ENCODE measurements at places on chromosomes 4 and X.

DNA sequence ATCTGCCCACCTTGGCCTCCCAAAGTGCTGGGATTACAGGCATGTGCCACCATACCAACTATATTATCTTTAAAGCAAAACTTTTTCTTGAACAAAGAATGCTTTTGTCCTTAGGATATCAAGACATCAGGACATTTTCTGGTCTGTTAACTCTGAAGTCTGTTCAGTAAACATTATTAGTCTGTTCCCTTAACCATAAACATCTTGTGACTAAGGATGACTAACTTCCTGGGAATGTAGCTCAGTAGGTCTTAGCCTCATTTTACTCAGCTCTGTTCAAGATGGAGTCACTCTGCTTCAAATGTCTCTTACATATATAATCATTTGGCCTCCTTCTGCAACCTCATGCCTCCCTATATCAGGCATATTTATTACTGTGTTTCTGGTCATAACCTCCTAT lies 122.9 kb downstream of the UBE2NL start:
- no peak for DNase-seq

DNA sequence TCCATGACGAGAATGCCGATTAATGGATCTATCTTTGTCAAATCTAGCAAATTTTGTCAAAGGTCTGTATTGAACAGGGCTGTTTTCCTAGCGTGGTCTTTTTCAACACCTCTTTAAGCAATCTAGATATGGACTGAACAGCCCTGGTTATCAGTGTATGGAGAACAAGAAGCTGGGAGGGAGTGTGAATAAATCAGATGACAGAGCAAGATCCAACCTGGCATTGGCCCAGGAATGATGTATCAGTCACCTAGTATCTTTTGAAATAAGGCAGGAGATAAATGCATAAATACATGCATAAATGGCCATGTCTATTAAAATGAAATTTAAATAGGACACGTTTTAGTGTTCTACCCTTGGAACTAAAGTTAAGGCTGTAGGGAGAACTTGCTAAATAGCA lies 15.7 kb upstream of the AP1S2 start:
- no peak for DNase-seq

DNA sequence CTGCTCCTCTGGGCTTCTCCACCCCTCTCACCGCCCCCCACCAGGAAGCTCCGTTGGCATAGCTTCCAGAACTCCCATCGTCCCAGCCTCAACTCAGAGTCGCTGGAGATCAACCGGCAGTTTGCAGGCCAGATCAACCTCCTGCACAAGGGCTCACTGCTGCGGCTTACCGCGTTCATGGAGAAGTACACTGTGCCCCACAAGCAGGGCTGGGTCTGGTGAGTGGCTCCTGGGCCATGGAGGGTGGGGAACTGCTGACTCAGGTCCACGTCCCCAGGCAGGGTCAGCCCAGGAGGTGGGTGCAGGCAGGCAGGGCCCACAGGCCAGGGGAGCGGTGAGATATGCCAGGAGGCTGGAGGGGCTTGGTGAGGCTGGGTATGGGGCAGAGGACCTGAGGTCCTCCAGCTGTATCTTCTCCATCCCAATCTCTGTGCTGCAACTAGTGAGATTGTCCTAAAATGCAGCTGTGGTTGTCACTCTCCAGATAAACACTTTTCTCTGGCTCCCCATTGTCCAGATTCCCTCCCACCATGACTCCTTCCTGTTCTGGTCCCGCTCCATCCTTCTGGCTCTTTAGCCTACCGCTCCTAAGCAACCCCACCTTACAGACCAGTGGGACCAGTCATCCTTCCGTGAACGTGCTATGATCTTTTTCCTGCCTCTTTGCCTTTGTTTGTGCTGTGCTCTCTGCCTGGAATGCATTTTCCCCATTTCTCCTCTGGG lies 71.9 kb downstream of the STARD8 start:
- no peak for DNase-seq

DNA sequence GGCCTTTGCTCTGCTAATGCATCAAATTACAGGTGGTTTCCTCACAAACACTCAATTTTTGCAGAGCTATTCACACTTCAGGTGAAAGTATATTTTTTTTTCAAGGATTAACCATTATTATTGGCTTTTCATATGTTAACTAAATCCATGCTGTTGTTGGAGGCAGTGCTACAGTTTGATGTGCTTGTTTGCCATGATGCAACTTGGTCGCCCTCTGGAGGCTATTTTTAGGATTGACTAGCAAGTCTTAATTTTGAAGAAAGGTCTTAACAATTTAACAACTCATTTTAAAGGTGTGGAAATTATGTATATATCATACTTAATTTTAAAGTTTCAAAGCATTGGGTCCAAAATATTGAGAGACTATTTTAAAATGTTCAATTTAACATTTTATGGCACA lies 168.8 kb upstream of the FAM47A start:
- no peak for DNase-seq

DNA sequence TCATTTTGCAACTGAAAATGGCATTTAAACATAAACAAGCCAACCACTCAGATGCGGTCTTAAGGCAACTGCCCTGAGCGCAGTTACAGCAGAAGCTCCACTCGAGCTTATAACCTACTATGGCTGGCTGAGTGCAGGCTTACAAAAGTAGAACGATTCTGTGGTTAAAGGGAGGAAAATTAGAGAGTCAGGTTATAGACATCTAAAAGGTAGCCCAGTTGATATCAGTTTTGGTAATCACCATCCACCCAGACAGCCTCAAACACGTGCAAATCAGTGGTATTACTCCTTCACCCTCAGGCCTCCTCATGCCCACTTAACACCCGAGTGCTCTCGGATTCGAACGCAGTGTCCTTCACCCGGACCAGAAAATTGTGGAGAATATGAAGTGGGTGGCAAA lies 3.1 kb downstream of the LEF1 start:
- no peak for DNase-seq

- no peak for DNase-seq
These were observed 411.1 kb downstream of the TRIML1 start for GRCh38 chr4:188550296-188550695.

DNA sequence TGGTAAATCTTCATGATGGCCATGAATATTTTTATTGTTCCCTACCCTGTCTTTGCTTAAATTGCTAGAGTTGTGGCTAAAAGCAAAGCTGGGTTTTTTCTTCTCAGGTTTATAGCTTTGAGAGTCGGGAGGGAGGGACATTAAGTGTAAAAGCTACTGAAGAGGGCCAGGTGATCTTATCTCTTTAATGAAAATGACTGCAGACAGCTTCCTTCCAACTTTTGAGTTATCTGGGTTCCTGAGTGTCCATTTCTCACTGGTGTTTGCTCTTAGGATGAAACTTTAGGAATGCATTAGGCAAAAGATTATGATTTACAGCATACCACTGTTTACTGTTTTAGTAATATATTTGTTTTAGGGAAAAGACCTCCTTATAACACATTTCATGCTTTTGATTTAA lies 187.7 kb downstream of the SHROOM3 start:
- no peak for DNase-seq

- no peak for DNase-seq
These were observed 1044.2 kb downstream of the GLUD2 start for GRCh38 chrX:122091571-122091970.

DNA sequence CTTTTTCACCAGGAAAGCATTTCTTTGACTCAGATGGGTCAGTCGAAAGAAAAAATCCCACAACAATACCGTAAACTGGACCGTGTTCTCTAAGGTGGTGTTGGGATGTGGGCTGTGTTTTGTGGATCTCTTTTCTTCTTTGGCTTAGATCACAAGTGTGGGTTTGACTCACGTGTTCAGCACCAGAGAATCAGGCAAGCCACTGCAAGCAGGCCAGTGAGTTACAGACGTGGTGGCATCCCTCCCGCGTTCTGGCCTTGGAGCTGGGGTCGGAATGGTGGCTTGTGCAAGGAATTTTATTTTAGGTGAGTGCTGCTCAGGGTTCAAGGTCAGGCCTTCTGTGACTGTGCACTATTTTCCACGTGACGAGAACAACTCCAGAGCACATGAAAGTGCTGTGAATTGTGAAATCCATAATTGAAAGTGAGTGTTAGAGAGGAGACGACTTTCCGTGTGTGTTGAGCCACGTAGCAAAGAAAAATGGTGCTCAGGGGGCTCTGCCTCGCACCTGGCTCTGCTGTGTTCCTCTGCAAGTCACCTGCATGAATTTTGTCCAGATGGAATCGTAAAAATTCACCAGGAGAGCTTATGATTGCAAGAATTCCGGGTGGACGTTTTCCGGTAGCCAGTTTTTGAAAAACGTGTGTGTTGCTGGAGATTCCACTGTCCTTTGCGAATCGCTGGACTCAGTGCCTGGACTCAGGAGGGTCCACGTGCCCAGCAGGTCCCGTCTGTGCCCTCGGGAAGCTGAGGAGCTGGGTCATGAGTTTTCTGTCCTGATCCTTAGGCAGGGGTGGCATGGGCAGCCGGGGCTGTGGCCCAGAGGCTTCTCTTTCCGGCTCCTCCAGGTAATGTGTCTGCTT lies 33.6 kb upstream of the HGFAC start:
- no peak for DNase-seq

- no peak for DNase-seq
These were observed 435.6 kb downstream of the TMA16 start for GRCh38 chr4:163930086-163930485.

All from T-helper 2 cell (primary cell).